GM10248 (cell line): ENCODE measurements at places on chromosomes 7 and 10.

DNA sequence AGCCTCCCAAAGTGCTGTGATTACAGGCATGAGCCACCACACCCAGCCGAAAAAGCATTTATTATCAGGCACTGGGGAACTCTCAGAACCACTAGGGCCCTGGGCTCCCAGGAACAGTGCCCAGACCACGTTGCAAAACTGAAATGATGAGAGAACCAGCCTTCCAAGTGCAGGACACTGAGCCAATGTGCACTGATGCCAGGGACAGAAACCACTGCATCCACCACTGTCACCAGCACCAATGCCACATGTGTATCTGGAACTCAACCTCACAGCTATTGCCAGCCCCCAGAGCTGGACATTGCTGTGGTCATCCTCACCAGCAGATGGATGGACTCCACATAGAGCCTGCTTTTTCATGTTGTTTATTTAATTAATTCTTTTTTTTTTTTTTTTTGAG is 28.2 kb upstream of the TPST1 start:
- DNase-seq, result no peak

- DNase-seq, result peak; percentile 55
These were observed 8.6 kb upstream of the ORAI2 start for GRCh38 chr7:102424787-102425218.

DNA sequence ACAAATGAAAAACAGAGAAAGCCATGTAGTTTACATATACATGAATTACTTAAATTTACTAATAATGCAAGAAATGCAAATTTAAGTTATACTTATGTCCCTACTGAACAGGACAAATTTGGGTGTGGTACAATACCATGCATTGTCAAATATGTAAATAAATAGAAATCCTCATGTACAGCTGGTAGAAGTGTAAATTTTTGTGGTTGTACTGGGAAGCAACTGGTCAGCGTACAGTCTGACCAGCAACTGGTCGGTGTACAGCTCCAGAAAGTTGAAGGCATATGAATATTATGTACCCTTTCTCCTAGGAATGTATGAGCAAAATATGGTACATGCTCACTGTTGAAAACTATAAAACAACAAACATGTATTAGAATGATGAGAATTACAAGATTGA is 93.9 kb upstream of the TMEM106B start:
- no peak for DNase-seq

GRCh38 chr10:29099415-29099814 is 189.5 kb upstream of the LYZL1 start:
- no peak for DNase-seq

DNA sequence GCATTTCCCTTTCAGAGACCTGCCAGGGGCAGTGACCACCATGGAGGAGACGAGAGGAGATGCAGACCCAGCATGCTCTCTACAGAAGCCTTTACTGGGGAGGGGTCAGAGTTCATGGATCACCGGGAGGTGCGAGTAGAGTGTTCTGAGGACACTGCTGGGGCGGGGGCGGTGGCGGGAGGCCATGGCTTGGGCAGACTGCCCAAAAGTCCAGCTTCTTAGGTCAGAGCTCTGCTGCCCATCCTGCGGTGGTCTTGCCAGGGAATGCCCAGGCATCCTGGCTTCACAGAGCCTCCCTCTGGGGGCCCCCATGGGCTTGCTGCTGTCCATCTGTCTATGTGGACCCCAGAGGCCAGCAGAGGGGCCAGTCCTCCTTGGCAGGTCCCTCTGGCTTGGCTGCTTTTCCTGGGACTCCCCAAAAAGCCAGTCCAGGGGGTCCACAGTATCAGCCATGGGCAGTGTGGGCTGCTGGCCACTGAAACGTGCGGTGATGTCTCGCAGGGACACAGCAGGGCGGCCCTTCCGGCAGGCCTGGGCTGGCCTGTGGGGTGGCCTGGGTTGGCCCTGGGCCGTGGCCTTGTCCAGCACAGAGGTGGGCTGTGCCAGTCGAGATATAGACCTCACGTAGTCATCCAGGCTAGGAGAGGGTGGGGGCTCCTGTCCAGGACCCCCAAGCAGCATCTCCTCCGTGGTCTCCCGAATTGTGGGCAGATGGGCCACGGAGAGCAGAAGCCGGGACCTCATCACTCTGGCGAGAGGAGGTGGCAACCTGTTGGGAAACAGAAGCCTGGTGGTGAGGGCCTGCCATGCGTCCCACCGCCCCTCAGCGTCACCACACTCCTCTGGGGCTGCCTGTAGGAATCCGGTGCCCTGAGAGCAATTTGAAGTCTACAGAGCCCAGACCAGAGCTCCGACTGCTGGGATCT is 1.1 kb downstream of the DEPP1 start:
- DNase-seq, result no peak

DNA sequence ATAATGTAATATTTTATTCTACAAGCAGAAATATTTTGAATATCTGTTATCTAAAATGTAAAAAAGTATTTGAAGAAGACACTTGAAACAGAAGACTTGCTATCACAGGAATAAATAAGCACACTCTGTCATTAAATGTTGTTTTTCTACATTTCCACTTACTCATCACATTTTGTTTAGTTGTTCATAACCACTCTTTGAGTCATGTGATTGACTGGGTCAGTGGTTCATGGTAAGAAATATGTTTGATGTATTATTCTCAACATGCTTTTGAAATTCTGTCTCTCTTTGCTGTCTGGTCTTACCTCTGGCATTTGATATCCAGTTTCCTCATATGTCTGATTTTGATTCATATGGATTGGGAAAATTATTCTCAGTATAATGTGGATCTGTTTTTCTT is 171.8 kb downstream of the SUGCT start:
- no peak for DNase-seq

DNA sequence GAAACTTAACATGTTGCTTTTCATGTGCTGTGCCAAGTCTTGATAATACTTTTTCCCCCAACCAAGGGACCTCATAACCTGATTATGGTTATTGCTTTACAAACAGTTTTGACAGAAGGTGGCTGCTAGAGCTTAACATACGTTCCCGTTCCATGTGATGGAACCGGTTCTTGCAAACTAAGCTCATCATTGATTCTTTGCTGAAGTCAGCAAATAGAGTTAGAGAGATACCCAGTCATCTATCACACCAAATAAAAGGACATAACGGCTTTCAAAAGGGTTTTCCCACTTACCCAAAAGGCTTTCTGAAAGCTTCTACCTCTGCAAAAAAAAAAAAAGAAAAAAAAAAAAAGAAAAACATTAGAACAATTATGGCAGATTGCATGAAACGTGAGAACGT is 230.3 kb upstream of the MDFIC start:
- DNase-seq, result no peak

GRCh38 chr7:5665094-5666025 is 116.1 kb downstream of the RNF216 start:
- peak; percentile 73 for DNase-seq

DNA sequence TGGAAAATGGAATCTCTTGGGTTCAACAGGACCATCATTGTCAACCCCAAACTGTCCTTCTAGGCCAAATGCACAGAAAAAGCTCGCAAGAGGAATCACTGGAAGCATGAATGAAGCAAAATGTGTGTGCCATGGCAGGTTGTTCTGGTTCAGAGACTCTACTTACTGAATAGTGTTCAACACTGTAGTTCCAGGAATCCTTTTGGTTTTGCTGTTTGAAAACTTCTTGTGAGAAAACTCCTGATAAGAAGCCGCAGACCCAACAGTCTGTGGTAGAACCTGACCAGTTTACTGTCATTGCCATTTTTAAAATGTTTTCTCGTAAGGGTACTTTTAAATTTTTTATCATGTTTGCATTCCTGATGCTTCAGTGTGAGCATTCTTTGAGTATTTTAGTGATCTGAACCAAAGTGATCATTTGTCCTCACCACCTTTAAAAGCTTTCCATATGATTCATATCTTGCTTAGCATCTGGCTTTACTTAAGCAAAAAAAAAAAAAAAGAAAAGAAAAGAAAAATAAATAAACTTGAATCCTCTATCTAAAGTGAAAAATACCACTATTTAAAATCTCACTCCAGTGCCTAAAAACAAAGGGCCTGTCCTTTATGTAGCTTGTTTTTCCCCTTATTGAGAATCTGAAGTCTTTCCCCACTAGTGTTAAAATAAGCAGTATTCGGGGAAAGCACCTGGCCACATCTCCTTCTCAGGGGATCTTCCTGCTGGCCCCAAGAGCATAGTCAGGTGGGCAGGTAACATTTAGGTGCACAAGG is 92.4 kb downstream of the WNT2 start:
- peak; percentile 45 for DNase-seq

DNA sequence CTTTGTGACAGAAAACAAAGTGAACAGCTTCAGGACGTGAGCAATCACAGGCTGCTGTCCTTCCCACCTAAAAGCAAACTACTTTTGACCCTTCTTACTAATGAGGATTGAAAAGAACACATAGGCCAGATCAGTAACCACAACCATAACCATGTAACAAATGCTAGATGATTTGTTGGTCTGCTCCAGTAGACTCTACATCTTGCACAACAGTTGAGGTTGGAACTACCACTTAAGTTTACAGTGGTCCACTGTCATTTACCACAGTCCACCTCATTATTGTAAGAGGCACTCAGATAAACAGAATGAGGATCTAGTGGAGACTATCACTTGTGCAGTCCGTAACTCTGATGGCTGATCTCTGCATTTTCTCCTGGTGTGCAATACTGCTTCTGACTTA is 27.8 kb downstream of the NET1 start:
- no peak for DNase-seq

- DNase-seq, result no peak
These were observed 80.8 kb downstream of the NKX6-2 start for GRCh38 chr10:132705173-132705572.

GRCh38 chr10:117004227-117005025 is 561 bp downstream of the SHTN1 start:
- DNase-seq, result peak; percentile 33

DNA sequence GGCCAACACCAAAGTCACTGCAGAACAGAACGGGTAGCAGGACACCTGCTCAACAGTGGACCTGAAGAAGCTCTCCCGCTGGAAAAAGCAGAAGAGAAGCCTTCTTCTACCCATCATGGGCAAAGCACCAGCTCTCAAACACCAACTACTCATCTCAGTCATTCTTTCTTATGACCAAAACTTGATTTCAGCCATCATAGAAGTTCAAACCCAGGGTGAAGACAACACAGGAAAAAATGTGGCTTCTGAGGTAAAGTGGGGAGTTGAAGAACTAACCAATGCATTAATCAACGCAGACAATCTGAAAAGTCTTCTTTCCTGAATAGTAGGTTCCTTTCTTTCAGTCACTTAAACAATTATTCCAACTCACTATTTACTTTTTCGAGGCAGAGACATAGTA is 83.3 kb downstream of the ELMO1 start:
- DNase-seq, result no peak

DNA sequence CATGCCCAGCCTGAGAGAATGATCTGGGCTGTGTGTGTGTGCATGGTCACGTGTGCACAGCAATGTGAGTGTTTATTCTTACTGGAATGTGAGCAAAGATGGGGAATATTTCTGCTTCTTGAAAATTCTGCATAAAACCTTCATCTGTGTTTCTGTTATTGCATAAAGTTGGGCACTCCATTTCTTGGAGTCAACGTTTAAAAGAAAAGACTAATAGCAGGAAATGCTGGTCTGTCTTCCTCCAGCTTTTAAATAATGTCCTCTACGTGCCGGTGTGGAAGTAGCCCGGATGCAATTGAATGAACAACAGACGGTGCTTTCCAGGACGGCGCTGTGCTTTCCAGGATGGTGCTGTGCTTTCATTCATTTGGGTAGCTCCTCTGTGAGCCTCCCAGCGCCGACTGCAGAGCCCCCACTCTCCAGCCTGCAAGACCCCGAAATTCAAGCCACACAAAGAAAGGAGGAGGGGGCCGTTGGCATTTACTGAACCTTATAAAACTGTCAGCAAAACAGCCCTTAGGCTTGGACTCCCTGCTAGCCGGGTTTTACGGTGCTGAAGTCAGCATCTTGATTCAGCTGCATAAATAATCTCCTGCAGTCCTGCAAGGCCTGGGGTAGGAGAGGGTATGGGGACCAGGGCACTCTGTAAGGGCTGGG is 158.2 kb upstream of the PRKCQ start:
- no peak for DNase-seq

- no peak for DNase-seq
These were observed 36.3 kb downstream of the LAMB4 start for GRCh38 chr7:108093851-108094331.
